NCI-H1417 treated with DMSO at 0.1 percent for 48 hours (cell line): ENCODE measurements at places on chromosomes 2 and 18.

GRCh38 chr2:82793711-82794435 is 1665.2 kb downstream of the SUCLG1 start:
- DNase-seq, result no peak

DNA sequence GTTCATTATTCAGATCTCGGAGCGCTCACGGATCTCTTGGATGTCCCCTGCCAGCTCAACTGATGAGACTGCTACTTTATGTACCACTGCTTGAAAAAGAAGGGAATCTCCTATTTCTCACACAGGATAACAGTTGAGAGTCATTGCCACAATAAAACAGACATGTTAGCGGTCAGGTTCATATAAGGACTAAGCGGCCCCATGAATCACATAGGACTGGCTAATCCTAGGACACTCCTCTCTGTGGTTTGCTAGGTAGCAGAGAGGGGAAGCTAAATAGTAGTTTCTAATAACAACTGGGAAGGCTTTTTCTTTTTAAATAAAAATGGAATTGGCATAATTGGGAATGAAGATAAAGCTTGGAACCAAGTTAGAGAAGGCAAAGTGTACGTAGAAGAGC is 15.9 kb upstream of the TGFA start:
- DNase-seq, result no peak

- no peak for DNase-seq
These were observed 277.0 kb downstream of the CDH2 start for GRCh38 chr18:27899893-27900292.

DNA sequence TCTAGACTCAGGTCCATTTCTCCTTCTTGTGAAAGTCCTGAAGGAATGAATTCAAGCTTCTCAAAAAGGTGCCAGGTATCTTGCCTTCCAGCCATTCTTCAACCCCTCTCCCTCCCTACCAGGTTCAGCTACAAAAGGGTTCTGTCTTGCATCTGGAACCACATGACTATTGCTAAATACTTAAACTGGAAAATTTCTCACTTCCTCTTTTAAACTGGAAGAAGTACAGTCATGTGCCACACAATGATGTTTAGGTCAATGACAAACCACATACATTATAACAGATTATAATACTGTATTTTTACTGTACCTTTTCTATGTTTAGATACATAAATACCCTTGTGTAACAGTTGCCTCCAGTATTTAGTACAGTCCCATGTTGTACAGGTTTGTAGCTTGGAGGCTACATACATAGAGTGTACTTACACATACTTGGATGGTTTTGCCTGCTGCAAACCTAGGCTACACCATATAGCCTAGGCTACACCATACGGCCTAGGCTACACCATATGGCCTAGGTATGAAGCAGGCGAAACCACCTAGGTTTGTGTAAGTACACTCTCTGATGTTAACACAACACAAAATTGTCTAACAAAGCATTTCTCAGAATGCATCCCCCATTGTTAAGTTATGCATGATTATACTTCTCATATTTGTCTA is 142.0 kb upstream of the DNMT3A start:
- no peak for DNase-seq

DNA sequence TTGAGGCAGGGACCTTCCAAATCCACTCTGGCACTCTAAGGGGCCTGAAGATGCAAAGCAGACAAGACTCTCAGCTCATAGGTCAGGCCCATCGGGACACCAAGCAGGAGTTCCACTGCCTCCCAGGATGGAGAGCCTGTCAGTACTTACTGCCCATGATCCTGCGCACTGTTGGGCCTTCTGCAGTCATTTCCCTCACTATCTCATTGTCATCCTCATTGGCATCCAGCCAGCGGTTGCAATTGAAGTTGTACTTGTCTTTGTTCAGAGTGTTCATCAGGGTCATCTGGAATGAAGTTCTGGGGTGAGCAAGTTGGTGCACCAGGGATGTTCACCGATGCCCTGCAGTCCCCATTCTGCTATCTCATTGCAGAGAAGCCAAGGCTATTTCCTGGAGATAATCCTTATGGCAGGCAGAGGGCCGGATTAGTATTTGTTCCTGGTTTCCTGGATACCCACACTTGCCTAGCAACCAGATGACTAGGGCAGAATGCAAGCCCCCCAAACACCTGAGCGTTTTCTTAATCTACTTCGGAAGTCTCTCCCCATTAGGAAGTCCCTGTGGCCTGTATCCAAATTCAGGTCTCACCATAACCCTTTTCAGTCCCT is 65.1 kb downstream of the LOXHD1 start:
- DNase-seq, result no peak

DNA sequence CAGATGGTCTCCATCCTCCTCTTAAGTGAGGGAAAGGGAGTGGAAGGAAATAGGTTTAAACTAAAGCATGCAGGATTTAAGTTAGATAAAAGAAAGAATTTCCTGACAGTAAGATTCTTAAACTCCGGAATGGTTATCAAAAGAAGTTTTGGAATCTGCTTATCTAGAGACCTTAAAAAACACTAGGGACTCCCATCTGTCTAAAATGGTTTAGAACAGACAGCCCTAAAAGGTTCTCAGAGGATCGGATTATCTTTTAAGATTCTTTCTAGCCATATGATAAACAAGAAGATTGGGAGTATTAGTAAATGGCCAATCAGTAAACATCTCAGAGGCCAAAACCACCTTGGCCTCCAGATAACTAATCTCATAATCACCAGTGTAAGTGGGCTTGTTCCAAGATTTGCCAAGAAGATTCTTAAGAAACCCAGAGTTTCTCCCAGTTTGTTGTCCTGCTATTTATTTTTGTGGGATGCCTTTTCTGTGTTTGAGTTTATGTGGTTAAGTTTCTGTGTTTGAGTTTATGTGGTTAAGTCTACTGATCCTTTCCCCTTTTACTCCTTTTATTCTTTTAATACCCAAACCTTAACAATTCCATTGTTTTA is 314.9 kb upstream of the NRP2 start:
- no peak for DNase-seq

GRCh38 chr18:4237664-4238041 is 217.5 kb downstream of the DLGAP1 start:
- DNase-seq, result no peak

- DNase-seq, result no peak
These were observed 41.0 kb upstream of the EPC2 start for GRCh38 chr2:148603562-148603920.

- no peak for DNase-seq
These were observed 24.0 kb upstream of the MAP3K20 start for GRCh38 chr2:173051463-173052215.

DNA sequence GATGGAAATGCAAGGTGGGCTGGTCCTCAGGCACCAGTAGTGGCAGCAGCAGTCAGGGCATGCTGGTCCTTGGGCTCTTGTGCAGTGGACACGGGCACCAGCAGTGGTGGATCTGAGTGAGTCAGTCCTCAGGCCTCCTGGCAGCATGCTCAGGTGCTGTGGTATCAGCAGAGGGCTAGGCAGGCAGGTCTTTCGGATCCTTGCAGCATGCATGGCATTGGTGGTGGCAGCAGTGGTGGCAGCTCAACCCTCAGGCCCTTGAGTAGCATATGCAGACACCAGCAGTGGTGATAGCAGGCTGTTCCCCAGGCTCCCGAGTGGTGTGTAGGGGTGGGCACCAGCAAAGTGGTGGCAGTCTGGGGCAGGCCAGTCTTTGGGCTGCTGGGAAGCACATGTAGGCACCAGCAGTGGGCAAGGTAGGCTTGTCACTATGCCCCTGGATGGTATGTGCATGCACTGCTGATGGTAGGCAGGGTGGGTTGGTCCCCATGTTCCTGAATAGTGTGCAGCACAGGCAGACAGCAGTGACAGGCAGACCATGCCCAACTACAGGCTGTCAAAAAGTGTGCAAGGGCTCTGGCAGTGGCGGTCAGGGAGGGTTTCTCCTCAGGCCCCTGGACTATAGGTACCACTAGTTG is 606.0 kb downstream of the ADCYAP1 start:
- no peak for DNase-seq

GRCh38 chr2:169818241-169818640 is 6.5 kb downstream of the METTL5 start:
- no peak for DNase-seq

- DNase-seq, result no peak
These were observed 164.0 kb upstream of the REG3G start for GRCh38 chr2:78861546-78861945.

- DNase-seq, result no peak
These were observed at the start of gene EMILIN2 for GRCh38 chr18:2846636-2847316. EMILIN2 (plus strand) TSS chr18:2847006; CDS start chr18:2847189, 183 bp downstream.

DNA sequence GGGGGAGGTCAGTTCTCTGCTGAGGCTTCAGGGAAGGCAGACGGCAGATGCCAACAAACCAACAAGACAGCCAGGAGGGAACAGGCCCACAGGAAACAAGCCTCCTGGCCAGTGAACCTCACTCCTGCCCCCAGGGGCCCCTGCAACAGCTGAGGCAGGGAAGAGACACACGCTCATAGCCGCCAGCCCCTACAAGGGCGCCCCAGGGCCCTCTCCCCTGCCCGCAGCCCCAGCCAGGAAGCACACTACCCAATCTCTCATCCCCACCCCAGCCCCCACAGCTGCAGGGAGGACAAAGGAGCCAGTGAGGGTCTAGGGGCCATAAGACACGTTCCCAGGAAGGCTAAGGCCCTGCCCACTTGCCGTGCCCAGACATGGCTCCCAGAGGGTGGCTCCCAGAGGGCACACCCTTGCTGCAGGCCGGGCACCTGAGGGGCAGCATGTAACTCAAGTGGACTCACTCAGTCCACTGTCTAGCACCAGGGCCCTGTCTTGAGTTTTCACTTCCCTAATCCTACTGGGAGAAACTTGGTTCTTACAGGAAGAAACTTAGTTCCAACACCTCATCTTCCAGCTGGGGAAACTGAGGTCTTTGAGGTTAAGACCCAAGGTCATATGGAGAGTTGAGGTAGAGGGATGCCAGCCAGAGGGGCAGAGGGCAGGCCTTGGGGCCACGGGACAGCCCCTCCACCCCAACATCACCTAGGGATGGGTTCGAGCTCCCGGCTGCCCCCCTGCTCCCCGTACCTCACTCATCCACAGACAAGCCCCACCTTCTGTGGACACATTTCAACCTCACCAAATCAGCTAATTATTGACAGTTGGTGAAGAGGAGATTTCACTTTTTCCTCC is 37.3 kb downstream of the EMX1 start:
- no peak for DNase-seq

DNA sequence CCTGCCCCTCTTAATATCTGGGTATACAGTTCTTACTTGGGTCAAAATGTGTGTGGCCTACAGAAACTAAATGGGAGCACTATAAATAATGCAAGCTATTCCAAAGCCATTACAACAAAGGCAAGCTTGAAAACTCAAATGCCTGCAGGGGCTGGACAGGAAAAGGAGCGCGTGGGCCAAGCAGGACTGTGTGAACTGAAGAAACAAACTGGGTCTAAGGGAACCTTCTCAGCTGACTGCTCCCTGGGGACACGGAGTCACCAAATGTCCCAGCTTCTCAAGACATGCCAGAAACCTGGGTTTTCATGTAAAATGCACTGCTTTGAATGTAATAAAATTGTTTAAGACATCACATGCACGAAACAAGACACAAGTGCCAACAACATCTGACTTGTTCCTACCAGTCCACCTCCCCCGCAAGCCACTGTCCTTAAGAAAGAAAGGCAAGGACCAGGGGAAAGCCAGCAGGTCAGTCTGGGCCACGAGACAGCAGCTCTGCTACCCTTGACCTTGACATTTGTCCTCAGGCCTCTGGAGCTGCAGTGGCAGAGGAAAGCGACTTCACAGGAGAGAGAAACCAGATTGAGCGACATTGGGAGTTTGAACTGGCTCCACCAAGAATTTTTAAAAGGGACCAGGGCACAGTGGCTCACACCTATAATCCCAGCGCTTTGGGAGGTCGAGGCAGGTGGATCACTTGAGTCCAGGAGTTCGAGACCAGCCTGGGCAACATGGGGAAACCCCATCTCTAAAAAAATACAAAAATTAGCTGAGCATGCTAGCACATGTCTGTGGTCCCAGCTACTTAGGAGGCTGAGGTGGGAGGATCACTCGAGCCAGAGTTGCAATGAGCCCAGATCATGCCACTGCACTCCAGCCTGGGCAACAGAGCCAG is 89.7 kb upstream of the SH3BP4 start:
- no peak for DNase-seq

GRCh38 chr2:182921234-182921633 is 54.8 kb upstream of the FRZB start:
- no peak for DNase-seq

GRCh38 chr2:62460175-62460574 is 45.8 kb downstream of the TMEM17 start:
- no peak for DNase-seq

GRCh38 chr18:43533371-43533770 is 256.1 kb upstream of the SYT4 start:
- DNase-seq, result no peak

DNA sequence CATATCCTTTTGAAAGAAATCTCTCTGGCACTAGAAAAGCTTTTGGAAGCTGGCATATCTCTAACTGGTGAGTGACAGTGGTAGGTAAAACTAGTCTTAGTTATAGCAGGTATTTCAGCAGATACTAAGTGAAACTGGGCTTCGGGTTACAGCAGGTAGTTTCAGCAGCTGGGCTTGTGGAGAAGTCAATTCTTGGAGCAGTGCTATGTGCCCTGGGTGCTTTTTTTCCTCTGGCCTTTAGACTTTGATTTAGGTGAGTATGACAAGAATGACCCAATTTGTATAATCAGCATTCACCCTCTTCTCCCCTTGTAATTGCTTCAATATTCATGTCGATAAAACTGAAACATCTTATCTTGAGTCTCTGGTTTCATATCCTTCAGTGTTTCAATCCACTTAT is 123.1 kb downstream of the KYNU start:
- DNase-seq, result no peak

GRCh38 chr18:63808125-63808524 is 32.9 kb downstream of the SERPINB7 start:
- DNase-seq, result no peak

GRCh38 chr2:206379886-206380285 is 63.4 kb upstream of the ADAM23 start:
- DNase-seq, result no peak

GRCh38 chr2:124970030-124970429 is 944.9 kb downstream of the CNTNAP5 start:
- no peak for DNase-seq

DNA sequence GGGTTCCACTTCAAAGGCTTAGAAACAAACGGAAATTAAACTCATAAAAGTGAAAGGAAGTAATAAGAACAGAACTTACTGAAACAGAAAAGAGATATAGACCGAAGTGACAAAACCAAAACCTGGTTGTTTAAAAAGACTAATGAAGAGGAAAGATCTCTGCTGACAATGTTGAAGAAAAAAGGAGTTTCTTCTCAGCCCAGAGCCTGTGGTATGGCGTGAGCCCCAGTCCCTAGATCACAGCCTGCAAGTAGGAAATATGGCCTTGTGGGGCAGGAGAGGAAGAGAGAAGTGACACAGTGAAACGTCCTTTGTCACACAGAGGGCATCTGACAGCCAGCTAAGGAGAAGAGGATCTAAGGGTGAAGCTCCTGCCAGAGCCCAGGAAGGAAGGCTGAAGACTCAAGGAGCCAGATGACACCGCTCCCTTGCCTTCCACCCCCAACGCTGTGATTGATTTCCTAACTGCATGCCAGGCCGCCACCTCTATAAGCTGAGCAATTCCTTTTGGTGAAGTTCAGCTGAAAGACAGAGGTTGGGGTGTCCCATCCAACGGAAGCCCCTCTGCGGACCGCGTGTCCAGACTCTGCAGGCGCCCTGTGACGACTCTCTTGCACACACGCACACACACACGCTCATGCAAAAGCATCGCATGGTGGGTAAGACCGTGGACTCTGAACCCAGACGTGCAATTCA is 141.1 kb downstream of the HDAC4 start:
- no peak for DNase-seq
